ENCODE measurements at places on chromosomes 13 and 19. TPM values are rescaled to one million over a fixed set of nuclear protein-coding genes. Genes with fewer than 3 reads are reported as not detected.

- no peak for DNase-seq
Measured at GRCh38 chr19:55304980-55305379, 20.2 kb downstream of the TMEM150B start.

DNA sequence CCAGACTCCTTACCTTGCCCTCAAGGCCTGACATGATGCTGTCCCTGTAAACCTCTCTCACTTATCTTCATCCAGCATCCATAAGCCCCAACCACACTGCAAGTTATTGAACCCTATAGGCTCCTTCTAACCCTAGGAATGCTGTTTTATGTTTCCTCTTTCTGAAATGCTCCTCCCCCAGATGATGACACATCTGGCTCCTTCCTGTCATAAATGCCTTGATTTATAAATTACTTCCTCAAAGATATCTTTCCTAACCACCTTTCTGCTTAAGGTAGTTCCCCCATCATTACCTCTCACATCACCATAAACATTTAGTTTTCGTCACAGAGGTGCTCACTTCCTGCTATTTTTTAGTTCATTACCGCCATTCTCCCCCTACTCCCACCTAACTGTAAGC, 12.3 kb downstream of the RUBCNL start:
- DNase-seq, result no peak

- DNase-seq, result no peak
Measured at GRCh38 chr19:3149526-3150505, 14.0 kb downstream of the GNA15 start.

Gene LILRB5
- total RNA-seq, result not detected

Gene OR10H1
- total RNA-seq, result not detected

GRCh38 chr13:22074403-22074802, 403.5 kb downstream of the FGF9 start:
- no peak for DNase-seq

Gene ZNF226
- 28.6 TPM for total RNA-seq

Gene ZNF541
- total RNA-seq, result not detected

DNA sequence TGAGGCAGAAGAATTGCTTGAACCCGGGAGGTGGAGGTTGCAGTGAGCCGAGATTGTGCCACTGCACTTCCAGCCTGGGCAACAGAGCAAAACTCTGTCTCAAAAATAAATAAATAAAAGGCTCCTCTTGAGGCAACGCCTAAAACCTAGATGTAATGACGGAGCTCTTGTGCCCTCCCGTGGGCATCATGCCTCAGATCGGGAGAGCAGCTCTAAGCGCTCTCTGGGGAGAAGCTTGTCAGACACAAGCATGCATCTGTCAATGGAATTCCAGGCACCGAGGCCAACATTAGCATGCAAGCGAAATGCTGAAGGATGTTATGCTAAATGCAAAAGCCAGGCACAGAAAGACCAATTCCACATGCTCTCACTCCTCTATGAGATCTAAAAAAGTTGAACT, 45.6 kb upstream of the MRI1 start:
- no peak for DNase-seq

DNA sequence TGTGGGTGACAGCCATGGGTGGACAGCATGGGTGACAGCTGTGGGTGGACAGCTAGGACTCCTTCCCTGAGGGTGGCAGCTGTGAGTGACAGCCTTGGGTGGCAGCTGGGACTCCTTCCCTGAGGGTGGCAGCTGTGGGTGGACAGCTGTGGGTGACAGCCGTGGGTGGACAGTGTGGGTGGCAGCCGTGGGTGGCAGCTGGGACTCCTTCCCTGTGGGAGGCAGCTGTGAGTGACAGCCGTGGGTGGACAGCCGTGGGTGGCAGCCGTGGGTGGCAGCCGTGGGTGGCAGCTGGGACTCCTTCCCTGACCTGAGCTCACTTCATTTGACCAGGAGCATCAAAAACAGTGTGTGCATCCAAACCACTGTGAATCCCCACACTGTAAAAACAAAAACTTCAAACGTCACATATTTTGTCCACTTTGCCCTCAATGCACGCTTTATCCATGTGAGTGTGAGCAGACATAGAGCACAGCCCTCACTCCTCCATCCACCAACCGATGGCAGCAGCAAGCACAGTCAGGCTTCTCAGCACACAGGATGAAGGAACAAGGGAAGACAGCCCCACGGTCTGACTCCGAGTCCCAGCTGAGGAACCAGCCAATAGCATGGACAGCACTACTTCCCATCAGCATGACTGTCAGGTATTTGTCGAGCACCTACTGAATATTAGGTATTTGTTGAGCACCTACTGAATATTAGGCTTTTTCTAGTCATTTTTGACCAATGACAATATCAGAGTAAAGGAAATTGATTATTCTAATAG, 1.6 kb upstream of the CFAP97D2 start:
- no peak for DNase-seq

DNA sequence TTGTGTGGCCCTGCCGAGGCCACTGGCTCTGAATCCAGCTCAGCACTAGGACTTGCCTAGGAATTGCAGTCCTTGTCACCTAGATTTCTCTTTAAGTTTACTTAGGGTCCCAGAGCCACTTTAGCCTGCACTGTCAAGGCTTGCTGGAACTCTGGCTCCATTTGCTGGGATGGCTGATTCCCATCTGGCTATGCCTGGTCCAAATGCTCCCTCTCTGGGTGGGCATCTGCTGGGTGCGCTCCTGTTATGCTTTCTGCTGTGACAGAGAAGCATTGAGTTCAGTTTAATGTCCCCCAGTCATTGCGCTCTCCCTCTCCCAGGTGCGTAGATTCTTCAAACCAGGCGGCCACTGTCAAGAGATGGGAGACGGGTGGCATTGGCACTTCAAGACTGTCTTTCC, 102.2 kb downstream of the MTUS2 start:
- DNase-seq, result no peak
